ENCODE measurements at places on chromosomes 1 and 21.
A peak's percentile ranks its signal among the peaks of the same experiment; 100 is the strongest.

- DNase-seq = no peak
Measured at GRCh38 chr1:39170731-39171667, 33.5 kb upstream of the MACF1 start.

DNA sequence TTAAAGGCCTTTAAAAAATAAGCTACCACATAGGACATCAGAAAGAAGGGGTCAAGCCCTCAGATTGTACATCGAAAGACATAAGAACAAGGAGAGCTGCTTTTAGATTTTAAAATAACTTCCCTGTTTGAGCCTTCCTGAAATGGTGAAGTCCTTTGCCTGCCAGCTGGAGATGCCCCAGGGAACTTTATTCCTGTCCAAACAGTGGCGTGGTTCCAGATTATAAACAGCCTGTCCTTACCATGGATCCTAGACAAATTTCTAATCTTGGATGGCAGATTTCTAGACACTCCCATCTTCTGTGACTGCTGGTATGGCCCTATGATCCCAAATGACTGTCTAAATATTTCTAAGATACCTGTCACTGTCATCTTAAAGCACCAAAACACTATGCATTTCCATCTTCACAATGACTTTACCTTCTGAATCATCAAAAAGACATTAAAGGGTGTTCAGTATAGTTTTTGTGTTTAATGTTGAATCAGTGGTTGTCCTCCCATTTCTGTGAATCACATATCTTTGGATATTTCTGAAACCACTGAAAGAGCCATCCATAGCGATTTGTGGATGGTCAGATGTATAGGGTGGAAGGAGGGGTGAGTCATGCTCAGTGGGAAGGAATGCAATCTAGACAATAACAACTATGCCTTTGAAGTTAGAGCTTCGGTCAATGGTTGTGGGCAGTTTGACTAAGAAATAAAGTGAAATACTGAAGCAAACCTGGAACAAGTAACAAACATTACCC is 23.2 kb downstream of the ILDR2 start:
- no peak for DNase-seq

- no peak for DNase-seq
Measured at GRCh38 chr1:31216016-31216415, 23.7 kb downstream of the NKAIN1 start.

- no peak for DNase-seq
Measured at GRCh38 chr1:183302452-183303322, 115.5 kb downstream of the NMNAT2 start.

GRCh38 chr21:43369124-43369523 is 57.8 kb downstream of the SIK1 start:
- DNase-seq = peak; percentile 38

DNA sequence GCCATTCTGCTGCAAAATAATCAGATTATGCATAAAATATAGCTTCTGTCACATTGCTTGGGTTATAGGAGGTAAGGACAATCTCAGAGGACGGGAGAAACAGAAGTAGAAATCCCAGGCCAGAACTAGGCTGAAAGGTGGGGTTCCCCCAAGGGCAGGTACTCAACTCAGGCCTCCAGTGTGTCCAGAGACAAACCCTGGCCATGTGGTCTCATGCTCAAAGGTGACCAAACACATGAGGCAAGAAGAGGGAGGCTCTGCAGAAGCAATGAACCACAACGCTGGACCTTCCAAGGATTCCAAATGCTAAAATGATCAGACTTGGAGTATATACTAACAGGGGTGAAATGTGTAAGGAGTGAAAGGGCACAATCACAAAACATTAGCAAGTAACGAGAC is 103.8 kb downstream of the DMRTB1 start:
- no peak for DNase-seq

GRCh38 chr1:155200920-155201319 is 6.8 kb downstream of the THBS3 start:
- no peak for DNase-seq

DNA sequence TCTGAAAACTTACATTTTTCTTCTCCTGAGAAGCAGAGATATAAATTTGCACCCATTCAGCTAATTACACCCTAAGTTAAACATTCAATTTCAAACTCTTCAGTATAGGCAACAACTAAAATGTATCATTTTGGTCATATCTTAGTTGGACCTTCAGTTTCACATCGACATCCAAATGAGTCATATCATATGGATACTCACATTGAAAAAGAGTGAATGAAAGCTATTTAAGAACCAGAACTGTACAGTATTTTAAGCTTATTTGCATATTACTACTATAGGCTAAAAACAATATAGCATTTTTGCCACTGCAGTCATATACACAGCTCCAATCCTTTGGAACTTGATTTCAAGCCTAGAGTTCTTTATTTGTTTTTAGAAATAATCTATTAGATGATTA is 33.6 kb downstream of the USP25 start:
- no peak for DNase-seq

DNA sequence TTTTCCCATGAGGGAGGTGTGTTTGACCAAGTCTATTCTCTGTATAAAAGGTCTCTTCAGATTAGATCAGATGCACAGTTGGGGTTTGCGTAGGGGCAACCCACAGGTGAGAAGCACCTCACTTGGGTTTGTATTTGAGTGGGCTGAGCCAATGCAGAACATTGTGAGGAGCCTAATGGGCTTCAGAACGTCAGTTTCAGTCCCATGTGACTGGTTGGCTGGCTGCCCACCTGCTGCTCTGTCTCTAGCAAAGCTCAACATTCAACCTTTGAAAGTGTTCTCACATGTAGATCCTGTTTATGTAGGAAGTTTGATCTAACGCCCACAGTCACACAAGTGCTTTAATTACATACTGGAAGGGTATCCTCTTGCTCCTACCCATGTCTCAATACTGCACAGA is 105.5 kb downstream of the FASLG start:
- DNase-seq = no peak

DNA sequence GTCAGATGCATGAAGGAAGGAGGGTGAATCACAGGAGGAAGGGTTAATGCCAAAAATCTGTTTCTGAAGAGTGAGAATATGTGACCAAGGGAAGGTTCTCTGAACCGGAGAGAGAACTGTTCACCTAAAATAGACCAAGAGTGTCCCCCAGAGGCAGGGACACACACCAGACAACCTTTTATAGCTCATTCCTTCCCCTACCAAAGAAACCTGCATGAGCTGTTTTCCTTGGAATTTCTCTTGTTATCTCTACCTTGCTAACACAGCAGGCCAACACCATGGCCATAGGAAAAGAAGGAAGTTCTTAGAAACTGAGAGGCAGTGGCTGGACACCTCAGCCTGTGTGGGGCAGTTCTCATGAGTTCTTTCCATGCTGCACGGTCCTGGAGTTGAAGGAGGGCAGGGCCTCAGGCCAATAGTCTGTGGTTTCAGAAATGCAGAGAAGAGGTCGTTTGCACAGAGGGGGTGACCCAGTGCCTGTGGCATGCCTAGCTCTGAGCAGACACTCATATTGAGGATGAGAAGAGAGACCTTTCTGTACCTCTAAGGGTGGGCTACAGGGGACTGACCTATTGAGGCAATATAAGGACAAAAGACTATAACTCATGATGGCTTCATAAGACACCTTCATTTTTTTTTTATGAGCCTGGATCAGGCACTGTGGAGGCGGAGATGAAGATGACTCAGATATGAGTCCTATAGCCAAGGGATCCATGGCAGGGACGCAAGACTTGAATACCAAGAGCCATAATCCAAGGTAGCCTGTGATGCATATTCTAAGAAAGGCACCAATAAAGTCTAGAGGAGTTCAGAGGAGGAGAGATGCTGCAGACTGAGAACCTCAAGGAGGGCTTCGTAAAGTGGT is 39.4 kb downstream of the IGFN1 start:
- DNase-seq = no peak

- no peak for DNase-seq
Measured at GRCh38 chr1:162421258-162422164, 9.6 kb upstream of the SH2D1B start.

DNA sequence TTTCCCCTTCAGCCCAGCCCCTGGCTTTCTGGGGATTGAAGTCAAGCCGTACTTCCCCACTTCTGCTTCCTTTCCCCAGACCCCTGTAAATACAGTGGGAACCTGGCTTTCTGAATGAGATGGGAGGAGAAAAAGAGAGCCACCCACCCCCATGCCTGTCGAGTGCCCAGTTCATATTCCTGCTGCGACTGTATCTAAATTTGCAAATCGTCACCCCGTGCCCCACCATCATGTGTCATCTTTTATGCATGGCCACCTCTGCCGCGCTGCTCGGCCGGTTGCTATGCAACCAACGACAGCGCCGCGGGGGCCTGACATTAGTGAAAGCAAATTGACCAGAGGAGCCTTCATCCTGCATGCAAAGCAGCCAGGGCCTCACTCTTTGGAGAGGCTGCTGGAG is 143.0 kb downstream of the ELAVL4 start:
- DNase-seq = peak; percentile 11

DNA sequence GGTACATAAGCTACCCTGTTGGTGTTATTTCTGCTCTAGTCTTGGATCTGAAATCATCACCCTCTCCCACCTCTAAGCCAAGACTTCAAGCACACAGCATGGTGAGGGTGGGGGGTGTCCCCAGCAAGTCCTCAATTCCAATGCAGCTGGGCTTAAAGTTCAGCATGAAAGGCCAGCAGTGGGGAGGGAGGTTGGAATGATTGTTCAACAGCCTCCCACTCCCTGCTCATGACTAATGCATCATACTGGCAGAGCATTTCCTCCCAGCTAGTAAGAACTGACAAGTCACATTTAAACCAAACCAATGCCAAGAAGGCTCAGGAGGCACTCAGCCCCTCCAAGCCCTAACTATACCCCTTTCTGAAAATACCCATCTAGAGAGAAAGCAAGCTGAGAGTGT is 50.1 kb downstream of the TIAM1 start:
- DNase-seq = no peak

- peak; percentile 5 for DNase-seq
Measured at GRCh38 chr1:178411756-178412399, 84.9 kb downstream of the CLEC20A start.

DNA sequence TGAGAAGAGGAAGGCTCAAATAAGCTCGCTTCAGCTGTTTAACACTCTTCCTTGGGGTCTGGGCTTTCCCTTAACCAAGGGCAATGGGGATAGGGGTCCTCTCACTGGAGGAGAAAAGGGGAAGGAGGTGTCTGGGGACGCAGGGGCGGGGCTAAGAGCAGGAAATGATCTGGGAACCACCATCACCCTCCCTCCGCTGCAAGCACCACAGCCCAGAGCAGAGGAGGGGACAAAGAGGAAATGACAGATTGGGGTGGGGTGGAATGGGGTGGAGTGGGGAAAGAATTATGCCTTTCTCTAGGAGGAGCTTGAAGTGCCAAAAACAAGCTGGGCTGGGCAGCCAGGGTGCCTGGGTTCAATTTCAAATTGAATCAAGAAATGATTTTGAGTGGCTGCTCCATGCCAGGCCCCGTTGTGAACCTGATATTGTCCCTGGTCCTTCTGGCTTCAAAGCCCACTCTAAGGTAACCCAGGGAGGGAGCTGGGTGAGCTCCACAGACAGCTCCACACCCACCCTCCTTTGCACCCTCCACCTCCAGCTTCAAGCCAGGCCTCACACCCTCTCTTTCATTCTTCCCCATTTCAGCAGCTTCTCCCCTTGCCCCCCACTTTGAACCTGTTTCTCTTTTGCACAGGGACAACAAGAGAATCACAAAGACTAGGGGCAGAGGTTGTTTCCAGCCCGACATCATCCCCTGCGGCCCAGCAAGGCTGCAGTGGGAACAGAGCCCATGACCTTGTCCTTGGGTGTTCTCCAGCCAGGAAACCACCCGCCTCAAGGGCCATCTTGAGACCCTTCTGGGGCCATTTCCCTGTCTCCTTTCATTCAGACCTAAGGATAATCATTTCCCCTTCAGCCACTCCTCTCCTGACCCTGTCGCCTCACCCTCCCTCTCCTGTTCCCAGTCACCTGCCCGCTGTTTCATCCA is 1.1 kb downstream of the ARHGAP30 start:
- peak; percentile 64 for DNase-seq

- DNase-seq = no peak
Measured at GRCh38 chr1:205342986-205343385, 13.7 kb downstream of the KLHDC8A start.

GRCh38 chr1:199057322-199057721 is 418.5 kb downstream of the PTPRC start:
- DNase-seq = no peak

GRCh38 chr1:172255223-172255560 is 165.3 kb upstream of the C1orf105 start:
- no peak for DNase-seq

GRCh38 chr1:193069748-193070385 is 10.5 kb downstream of the RO60 start:
- no peak for DNase-seq

All from GM18507 (cell line).